ENCODE measurements at places on chromosomes 1 and 21.

DNA sequence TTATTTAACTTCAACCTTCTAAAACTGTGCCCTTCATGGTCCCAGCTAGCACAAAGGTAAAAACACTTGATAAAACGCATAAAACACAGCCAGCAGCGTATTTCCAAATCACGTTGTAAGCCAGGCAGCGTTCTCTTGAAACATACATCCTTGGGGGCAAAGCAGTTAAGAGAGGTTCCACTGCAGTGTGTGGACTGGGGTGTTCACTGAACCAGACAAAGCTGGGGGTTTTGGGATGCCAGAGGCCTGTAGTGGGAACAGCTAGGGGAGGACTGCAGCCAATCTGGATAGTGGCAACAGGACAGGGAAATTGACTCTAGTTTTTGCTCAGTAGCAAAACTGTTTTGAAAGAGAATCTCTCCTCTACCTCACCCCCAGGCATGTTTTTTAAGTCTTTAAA is 21.5 kb upstream of the ATP5PO start:
- no peak for DNase-seq

DNA sequence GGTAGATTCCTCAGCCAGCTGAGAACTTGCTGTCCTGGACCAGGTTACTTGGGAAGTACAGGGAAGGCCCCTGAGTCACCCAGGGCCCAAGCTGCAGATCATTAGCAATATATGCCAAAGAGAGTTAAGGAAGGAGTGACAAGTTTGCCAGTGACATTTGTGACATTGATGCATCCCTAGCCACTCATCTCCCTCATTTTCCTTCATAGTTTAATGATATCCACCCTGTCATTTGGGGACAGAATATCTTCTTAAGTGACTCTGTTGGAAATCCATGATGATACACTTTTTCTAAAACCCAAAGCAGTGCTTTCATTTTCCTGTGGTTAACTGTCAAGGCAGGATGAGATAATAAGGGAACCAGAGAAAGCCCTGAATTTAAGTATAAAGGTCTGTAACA is 3.2 kb downstream of the TNN start:
- no peak for DNase-seq

- peak; percentile 86 for DNase-seq
Observed at GRCh38 chr1:245790441-245790840, 635.7 kb downstream of the KIF26B start.

- DNase-seq: no peak
Observed at GRCh38 chr1:203765029-203765837, at the start of gene LAX1. TSS of gene LAX1 (plus strand) at chr1:203765183. CDS start at chr1:203765566, 383 bp downstream.

- DNase-seq: peak; percentile 28
Observed at GRCh38 chr1:206608108-206608698, 4.1 kb downstream of the EIF2D start.

DNA sequence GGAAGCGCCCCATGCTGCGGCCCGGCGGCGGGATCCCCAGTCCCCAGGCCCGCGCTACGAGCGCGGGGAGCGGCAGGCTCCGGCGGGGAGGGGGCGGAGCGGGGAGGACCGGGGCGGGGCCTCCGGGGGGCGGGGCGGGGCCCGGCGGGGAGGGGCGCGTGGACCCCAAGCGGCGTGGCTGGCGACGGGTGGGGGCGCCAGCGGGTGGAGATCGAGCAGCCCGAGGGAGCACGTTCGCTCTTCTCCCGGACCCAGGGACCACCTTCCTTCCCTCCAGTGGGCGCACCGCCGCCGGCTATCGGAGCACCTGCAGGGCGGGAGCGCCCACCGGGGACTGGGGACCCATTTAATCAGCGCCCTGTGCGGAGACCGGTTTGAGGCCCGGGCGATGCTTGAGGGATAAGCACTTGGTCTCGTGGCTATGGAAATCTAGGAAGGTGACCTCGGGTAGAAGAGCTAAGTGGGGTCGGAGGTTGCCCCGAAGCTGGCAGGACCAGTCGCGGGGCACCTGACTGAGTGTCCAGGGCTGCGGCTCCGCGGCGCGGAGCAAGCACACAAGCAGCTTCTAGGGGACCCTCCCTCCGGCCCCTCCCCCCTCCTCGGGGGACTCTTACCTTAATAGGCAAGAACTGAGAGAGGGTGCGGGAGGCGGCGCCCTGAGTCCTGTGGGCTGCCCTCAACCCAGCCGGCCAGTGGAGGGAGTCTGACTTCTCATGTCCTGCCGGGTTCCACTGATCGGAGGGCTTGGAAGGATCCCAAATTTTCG is at the start of gene TSPAN2:
TSPAN2 (minus strand) TSS at position 84 of the 766 bp plus-strand sequence; CDS start at position 13, 71 bp downstream.
- DNase-seq: peak; percentile 45

DNA sequence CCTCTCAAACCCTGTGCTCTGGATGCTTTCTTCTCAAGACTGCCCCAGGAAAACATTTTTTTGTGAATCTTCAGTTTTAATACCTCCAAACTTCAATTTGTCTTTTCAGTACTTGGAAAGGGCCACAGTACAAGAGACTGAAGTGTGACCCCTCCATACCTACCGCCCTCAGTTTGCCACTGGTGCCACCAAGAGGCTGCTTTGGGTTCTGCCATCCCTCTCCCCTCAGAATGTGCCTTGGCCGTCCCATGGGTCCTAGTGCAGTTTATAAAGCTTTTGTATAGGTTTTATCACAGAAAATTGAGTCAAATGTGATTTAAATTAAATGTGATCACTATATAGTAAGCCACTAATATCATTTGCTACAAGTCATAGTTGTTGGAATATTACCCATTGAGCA is 60.8 kb upstream of the PGD start:
- peak; percentile 46 for DNase-seq

GRCh38 chr1:177170756-177171535 is at the start of gene BRINP2:
TSS of gene BRINP2 (plus strand) at chr1:177170958. CDS start at chr1:177229877, 58,919 bp downstream.
- no peak for DNase-seq

GRCh38 chr1:221565711-221566110 is 176.2 kb downstream of the DUSP10 start:
- no peak for DNase-seq

GRCh38 chr1:220356981-220357850 is 85.0 kb upstream of the RAB3GAP2 start:
- no peak for DNase-seq

DNA sequence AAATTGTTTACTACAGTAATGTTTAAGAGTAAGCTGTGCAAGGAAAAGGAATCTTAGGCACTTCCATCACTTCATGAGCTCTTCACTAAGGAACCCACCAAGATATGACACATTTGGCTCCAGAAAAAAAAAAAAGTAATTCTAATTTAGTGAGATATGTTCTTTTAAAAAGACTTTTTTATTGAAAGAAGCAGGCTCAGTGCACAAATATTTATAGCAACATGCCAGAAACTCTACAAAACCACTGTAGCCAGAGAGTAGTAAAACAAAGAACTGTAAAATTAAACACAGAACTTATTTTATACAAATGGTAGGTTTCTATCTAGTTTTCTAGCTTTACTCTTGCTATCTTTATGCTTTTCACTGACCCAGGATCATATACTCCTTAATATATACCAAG is 434.6 kb upstream of the ADGRL2 start:
- peak; percentile 11 for DNase-seq

DNA sequence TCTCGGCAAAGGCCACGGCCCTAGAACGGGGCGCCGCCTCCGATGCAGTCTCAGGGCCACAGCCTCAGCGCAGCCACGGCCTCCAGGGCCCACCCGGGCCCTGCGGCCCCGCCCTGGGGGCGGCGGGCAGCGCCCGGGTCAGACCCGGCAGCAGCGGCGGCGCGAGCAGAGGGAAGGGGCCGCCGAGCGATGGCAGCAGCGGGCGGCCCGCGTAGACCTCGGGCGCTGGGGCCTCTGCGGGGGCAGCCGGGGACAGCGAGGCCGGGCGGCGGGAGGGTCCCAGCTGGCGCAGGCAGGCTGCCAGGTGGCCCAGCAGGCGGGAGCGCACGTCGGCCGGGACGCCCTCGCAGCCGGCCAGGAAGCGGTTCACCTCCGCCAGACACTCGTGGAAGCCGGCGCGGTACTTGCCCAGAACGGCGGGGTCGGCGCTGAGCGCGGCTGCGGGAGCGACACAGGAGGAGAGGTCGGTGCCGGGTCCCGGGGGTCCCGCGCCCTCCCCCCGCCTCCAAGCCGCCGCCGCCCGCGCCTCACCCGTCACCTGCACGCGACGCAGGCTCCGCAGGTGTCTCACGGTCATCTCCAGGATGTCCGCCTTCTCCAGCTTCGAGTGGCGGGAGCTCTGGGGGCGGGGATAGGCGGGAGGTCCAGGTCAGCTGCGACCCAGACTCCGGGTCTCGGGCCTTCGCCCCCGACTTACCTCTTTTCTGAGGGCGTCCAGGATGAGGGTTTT is 737 bp downstream of the HES4 start:
- no peak for DNase-seq

- no peak for DNase-seq
Observed at GRCh38 chr1:60402816-60403215, 329.2 kb upstream of the C1orf87 start.

DNA sequence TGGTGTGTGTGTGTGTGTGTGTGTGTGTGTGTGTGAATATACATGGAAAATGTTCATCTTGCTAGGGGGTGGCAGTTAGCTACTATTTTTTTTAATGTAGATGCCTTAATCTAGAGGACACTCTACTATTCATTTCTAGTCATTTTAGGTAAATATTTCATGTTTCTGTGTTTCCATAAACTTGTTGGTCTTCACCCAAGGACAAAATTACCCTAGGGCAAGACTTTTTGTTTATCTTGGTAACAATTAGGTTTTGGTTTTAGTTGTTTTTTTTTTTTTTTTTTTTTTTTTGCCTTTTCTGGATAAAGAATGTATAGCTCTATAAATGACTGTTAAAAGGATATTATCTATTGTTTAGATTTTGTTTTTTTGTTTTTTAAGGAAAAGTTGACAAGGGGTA is 32.2 kb downstream of the CLEC20A start:
- no peak for DNase-seq

All from fibroblast of upper back skin (primary cell).